Aorta (tissue), 5 donors: ENCODE measurements at places on chromosomes 1 and 21. TPM values are rescaled to one million over a fixed set of nuclear protein-coding genes. Genes with fewer than 3 reads are reported as not detected.

IFNAR2 gene
- 33.0 TPM for total RNA-seq

SPRR2G gene
- not detected for total RNA-seq

- no peak overlapping the region for H3K27ac ChIP-seq
- no peaks in the 10 kb centered on the region for H3K36me3 ChIP-seq
- no peak overlapping the region for H3K4me3 ChIP-seq
- no peaks in the 10 kb centered on the region for H3K4me1 ChIP-seq
- DNase-seq = no peak
These were observed 166.7 kb downstream of the ADGRL4 start for GRCh38 chr1:78839704-78840277.

- no peaks in the 10 kb centered on the region for H3K4me1 ChIP-seq
- no peak for DNase-seq
- no peaks in the 10 kb centered on the region for H3K36me3 ChIP-seq
- H3K27ac ChIP-seq = no peak overlapping the region
These were observed 155.4 kb downstream of the SMYD3 start for GRCh38 chr1:246351721-246352120.

GRCh38 chr21:41819856-41820281 is 53.0 kb upstream of the RIPK4 start:
- H3K27ac ChIP-seq = no peak overlapping the region
- no peaks in the 10 kb centered on the region for H3K4me1 ChIP-seq
- no peak for DNase-seq
- H3K4me3 ChIP-seq = no peak overlapping the region

DNA sequence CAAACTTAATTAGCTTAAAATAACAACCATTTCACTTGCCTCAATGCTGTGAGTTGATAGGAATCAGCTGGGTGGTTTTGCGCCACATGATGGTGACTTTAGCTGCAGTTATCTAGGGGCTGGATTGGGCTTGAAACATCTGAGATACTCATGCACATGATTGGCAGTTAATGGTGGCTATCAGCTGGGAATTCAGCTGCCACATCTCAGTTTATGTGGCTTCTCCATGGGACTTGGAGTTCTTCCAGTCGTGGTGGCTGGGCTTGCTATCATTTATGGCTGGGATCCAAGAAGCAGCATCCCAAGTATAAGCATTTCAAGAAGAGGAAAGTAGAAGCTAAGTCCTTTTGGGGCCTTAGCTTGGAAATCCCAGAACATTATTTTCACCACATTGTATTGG is 36.4 kb downstream of the PDC start:
- no peaks in the 10 kb centered on the region for H3K4me1 ChIP-seq
- H3K27me3 ChIP-seq = no peaks in the 10 kb centered on the region
- no peak overlapping the region for H3K27ac ChIP-seq
- no peaks in the 10 kb centered on the region for H3K36me3 ChIP-seq
- DNase-seq = no peak
- H3K4me3 ChIP-seq = no peak overlapping the region
